ENCODE measurements at places on chromosomes 3 and 15. TPM values are rescaled to one million over a fixed set of nuclear protein-coding genes. Genes with fewer than 3 reads are reported as not detected.
A peak's percentile ranks its signal among the peaks of the same experiment; 100 is the strongest.

DNA sequence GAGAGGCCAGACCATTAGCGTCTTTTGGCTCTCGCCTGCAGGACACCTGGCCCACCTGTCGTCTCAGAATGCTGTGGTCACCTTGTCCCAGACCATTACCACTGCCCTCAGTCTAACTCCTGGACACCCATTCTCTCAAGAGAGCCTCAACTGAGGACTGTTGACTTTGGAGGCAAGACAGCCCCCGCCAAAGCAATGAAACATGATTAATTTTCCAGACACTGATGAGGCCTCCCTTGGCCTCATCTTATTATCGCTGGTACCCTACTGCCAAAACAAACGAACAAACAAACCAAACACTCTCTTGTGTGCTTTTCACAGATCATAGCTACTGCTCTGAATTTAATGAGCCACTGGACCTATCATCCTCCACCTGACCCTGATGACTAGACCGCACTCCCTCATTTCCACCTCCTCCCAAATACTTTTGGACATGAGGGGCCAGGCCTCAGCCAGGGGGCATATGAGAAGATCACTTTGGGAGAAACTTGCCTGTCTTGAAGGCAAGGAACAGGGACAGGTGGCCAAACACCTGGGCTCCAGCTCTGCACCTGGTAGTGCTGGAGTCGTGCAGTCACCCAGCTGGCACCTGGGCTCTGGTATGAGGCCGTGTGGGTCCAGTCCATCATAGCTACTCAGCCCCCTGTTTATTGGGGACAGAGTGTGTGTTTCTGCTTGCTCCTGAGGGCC lies 27.6 kb downstream of the ALS2CL start:
- no peak for DNase-seq

DNA sequence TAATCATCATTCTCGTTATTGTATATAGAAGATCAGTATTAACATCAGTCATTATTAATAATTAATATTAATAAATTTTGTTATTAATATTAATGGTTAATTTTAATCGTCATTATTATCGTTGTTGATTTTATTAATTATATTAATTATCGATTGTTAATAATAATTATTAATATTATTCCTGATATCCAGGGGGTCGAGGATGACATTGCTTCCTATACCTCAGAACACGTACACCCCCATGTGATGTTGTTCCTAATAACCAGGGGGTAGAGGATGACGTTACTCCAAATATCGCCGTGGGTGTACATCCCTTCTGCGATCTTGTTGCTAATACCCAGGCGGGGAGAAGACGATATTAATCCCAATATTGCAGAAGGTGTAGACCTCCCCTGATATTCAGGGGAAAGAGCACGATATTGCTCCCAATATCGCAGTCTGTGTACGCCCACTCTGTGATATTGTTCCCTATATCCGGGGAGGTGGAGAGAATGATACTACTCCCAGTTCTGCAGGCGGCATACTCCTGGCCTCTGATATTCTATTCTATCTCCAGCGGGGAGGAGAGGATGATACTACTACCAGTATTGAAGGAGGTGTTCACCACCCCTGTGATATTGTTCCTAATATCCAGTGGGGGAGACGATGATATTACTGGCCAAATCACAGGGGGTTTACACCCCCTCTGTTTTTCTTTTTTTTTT lies 22.3 kb upstream of the BMF start:
- no peak for DNase-seq

DNA sequence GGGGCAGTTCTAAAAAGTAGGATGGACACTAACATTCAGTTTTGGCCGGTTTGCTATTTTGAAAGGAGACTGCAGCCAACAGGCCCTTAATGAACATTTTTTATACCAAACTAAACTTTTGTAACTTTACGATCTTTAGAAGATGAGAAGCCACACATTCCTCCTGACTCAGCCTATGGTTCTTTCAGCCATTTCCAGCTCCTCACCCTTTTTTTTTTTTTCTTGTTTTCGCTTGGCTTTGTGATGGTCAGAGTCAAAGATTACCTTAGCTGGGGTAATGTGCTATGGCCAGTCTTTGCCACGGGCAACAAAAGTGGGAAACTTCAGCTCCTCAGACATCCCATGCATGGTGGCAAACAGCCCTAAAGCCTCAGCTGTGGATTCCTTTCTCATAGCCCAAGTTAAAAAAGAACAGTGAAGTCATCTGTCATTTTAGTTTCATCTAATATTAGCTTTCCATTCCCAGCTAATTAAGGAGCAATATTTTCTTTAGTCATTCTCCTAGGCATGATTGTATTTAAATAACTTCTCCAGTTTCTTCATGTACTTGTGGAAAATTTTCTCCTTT lies 368.7 kb downstream of the MFSD1 start:
- no peak for DNase-seq

DNA sequence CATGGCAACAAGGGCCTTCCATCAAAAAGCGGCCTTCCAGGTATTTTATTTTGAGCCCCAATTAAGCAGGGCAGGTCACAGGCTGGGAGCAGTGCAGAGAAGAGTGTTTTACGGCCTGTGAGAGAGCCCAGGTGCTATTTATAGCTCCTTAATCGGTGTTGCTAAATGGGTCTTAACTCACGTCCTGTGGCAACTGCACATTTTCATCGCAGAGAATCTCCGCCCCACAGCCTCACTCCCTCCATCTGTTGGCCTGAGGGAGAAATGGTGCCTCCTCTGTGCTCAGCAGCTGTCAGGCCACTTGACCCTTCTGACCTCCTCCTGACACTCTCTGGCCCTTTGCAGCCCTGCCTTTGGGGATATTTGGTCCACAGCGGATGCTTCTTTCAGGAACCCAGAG lies 58.6 kb downstream of the SPSB4 start:
- DNase-seq: peak; percentile 28

The C3orf20 gene
- total RNA-seq: not detected

GRCh38 chr15:60519218-60519617 lies 40.3 kb upstream of the ICE2 start:
- no peak for DNase-seq

The EFHB gene
- 1.2 TPM for total RNA-seq

The LOXL1 gene
- 17.3 TPM for total RNA-seq

DNA sequence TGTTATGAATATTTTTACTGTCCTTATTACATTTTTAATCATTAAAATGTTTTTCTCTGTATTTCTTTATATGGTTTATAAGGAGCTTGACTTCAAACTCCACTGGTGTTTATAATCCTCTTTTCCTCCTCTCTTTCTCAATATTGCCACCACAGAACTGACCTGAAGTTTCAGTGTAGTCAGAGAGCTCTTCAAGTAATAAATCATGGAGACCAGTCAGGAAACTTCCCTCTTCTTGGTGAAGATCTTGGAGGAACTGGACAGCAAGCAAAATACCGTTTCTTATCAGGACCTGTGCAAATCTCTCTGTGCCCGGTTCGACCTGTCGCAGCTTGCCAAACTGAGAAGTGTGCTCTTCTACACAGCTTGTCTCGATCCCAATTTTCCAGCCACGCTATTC lies 23.8 kb downstream of the MINAR1 start:
- DNase-seq: no peak

GRCh38 chr3:129312021-129312639 lies 33.5 kb downstream of the HMCES start:
- no peak for DNase-seq

- no peak for DNase-seq
Measured at GRCh38 chr3:38313695-38314094, 31.6 kb downstream of the SLC22A14 start.

The SPTBN5 gene
- total RNA-seq: 1.1 TPM

- no peak for DNase-seq
Measured at GRCh38 chr3:126309861-126310655, 47.1 kb downstream of the KLF15 start.

- no peak for DNase-seq
Measured at GRCh38 chr3:138011722-138012121, 1.8 kb downstream of the CLDN18 start.

GRCh38 chr3:133455281-133455680 lies 55.4 kb downstream of the BFSP2 start:
- DNase-seq: no peak

DNA sequence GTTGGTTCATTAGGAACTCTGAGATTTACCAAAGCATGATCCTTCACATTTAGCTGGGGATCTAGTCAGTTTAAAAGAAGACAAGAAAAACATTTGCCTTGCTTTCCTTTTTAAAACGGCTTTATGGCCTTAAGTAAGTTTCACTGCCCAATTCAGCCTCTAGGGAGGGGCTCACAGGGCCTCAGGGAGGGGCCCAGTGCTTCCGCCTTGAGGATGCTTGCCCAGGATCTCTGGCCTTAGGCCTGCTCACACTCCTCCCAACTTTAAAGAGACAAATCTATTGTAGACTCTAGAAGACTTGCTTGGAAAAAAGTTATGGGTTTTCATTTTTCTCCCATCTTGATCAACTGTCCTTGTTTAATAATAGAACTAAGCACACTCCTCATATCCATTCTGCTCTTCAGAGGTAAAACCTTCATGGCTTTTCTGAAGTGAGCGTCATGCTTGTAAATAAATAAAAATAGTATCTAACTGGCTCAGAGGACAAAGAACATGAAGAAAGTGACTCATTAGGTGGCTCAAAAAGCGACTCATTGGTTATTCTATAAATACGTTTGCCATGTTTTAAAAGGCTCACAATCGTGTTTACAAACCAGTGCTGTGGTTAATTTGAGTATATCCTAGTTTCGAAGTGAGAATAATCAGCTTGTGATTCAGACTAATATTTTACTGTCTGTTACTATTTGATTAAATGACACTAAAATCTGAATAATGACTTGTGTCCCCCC lies 13.7 kb downstream of the PDHB start:
- DNase-seq: no peak

DNA sequence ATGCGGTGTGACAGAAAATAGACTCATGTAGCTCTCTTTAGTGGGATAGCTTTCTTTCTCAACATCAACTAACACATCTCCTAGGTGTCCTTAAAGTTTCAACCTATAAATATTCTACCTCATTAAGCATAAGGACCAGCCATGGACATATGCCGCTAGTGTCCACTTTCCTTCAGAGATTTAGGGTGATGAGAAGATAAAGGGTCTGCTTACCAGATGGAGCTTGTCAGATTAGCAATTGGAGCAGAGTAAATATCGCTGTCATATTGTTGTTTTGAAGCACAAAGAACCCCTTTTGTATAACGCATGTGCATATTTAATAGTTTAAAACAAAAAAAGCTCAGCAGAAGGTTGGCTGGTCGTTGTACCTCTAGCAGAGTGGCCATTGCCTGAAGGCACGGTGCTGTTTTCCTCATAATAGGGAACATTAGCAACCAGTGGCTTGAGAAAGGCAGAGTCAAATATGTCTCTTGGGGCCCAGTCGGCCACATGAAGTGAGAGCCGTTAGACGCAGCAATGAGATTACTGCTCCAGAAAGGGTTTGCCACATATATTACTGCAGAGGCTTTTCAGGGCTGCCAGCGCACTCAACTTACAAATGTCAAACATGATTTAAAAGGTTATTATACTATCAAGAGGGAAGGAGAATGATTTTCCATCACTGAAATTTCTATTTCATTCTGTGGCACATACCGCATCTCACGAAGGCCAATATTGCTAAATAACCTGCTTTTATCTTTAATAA lies 264.2 kb downstream of the ROBO2 start:
- DNase-seq: no peak

- no peak for DNase-seq
Measured at GRCh38 chr15:78399091-78399490, 38.9 kb upstream of the IREB2 start.
